ENCODE measurements at places on chromosomes 3 and 15. TPM values are rescaled to one million over a fixed set of nuclear protein-coding genes. Genes with fewer than 3 reads are reported as not detected.

SPATA12 gene
- not detected for total RNA-seq

ADAMTS7 gene
- not detected for total RNA-seq

GOLGA6B gene
- total RNA-seq: not detected

IQCH gene
- 0.42 TPM for total RNA-seq

COPS2 gene
- total RNA-seq: 167 TPM

RYR3 gene
- total RNA-seq: 0.10 TPM

NMB gene
- total RNA-seq: 1.5 TPM

SH3BP5 gene
- 24.6 TPM for total RNA-seq

GLDN gene
- 0.10 TPM for total RNA-seq

CX3CR1 gene
- 5.7 TPM for total RNA-seq

ZNF660 gene
- total RNA-seq: 0.21 TPM

GHSR gene
- total RNA-seq: not detected

DPH3 gene
- 7.9 TPM for total RNA-seq

AMOTL2 gene
- 0.10 TPM for total RNA-seq

NOX5 gene
- total RNA-seq: not detected

ACVR2B gene
- 2.6 TPM for total RNA-seq

Measured in mononuclear cell (primary cell).